ENCODE measurements at places on chromosomes 2 and 18.
A peak's percentile ranks its signal among the peaks of the same experiment; 100 is the strongest.

- DNase-seq: no peak
These were observed 4.0 kb downstream of the KANSL1L start for GRCh38 chr2:210167227-210167626.

DNA sequence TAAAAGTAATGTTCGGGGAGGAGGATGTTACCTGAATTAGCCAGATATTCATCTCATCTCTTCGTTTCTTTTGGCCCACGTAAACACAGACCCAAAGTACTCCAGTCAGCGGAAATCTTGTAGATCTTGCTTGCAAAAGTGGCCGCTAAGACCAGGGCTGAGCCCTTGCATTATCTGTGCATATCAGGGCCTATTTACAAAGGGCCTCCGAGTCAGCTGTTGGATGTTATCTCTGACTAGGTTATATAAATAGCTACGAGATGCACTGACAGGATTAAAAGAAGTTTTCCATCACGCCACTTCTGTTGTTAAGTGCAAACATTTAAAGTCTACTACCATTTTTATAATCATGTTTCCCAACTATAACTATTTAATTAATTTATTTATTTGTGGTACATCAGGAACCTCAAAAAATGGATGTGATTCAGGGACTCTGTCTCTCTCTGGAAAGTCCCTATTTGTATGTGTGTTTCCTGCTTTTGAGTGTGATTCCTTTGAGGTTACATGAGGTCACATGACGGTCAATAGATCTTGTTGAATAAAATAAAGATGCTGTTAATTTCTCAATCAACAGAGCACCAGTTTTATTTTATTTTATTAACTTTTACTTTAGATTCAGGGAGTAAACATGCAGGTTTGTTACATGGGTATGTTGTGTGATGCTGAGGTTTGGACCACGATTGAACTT lies 46.8 kb upstream of the MBOAT2 start:
- DNase-seq: no peak

- DNase-seq: no peak
These were observed 52.2 kb upstream of the TSPYL6 start for GRCh38 chr2:54308186-54308585.

GRCh38 chr2:64035072-64035942 lies 16.1 kb upstream of the VPS54 start:
- DNase-seq: no peak

DNA sequence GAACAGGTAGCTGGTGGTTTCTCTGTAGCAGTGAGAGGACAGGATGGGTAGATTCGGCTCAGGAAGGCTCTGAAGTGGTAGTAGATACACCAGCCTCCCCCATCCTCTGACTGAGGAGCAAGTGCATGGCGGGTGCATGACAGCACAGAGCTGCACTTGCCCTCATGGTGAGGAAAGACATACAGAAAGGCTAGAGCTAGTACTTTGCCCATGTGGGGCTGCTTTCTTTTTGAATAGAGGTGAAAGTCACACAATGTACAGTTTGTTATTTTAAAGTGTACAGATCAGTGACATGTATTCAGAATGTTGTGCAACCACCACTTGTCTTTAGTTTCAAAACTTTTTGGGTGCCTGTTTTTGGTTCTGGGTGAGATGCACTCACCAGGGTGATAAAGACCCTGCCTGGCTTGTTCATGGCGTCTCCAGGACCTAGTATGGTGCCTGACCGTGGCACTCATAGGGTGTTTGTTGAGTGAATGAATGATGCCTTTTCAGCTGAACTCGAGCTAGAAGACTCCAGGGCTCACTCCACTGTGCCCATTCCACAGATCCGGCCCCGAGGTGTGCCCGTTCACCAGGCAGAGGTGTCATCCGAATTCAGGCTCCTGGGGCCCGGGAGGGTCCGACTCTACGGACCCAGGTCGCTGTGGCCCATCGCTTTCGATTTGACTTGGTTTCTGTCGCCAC lies 421 bp upstream of the VAMP5 start:
- no peak for DNase-seq

GRCh38 chr18:52408800-52409302 lies 68.9 kb downstream of the DCC start:
- DNase-seq: no peak

DNA sequence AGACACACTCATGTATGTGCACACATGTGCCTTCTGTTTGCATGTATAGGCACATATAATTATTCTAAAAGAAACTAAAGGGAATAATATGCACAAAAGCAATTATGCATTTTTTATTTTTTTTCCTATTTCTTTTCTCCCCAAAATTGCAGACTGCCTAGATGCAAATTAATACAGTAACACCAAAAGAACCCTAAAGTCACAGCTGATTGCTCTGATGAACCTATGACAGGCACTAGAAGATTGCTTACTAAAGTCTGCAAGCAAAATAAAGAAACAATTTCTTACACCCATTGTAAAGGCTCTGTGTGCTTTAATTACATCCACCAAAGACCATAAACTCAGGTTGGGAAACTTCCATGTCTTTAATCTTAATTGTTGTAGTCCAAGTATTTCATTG lies 7.7 kb upstream of the EML4 start:
- DNase-seq: no peak

DNA sequence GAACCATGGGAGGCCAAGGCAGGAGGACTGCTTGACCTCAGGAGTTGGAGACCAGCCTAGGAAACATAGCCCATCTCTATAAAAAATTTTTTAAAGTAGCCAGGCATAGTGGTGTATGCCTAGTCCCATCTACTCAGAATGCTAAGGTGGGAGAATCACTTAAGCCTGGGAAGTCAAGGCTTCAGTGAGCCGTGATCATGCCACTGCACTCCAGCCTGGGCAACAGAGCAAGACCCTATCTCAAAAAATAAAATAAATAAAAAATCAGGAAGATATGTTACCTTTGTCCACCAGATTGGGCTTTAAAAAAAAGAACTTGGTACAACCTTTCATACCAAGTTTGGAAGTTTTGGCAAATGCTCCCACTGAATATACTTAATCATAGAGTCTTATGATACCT lies 35.3 kb downstream of the CFAP210 start:
- DNase-seq: no peak

DNA sequence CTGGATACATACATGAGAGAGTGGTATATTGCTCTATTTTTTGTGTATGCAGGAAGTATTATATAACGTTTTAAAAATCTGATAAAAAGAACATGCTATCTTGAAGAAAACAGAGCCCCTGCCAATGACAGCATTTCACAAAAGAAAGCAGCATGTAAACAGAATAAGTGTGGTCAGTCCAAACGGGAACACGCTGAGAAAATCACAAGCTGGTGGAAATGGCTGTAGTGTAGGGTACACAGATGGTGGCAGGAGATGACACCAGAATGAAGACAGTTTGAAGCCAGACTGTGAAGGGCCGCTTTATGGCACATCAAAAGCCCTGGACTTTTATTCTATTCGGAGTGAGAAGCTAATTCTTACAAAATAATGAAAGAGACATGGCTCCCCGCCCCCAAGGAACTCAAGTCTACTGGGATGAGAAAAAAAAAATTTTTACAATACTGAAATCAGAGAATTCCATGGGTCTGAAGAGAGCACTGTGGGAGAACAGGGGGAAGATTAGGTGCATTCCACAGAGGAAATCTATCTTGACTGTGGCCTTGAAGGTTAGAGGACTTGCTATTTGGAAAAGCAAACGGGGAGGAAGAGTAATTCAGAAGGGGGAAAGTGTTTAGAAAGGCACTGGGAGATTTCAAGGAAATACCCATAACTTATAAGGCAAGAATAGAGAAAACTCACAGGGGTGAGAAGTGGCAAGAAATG lies 217.7 kb upstream of the SMAD7 start:
- no peak for DNase-seq

DNA sequence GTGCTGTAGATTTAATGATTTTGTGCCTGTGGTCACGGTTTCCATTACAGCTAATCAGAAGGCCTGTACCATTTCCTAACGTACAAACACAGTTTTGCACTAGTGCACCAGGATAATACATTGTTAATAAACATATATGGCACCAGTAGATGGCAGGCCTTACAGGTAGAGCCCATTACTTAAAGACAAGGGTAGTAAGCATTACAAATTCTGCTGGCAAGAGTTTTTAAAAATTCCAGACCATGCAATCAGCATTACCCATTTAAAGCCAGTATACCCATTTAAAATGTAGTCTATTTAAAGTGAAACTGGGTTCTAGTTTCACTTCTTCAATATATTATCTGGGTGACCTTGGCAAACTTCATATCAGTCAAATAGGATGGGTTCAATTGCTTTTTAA lies 224.2 kb downstream of the NUP35 start:
- no peak for DNase-seq

- no peak for DNase-seq
These were observed 123.3 kb downstream of the CLIP4 start for GRCh38 chr2:29238497-29238896.

DNA sequence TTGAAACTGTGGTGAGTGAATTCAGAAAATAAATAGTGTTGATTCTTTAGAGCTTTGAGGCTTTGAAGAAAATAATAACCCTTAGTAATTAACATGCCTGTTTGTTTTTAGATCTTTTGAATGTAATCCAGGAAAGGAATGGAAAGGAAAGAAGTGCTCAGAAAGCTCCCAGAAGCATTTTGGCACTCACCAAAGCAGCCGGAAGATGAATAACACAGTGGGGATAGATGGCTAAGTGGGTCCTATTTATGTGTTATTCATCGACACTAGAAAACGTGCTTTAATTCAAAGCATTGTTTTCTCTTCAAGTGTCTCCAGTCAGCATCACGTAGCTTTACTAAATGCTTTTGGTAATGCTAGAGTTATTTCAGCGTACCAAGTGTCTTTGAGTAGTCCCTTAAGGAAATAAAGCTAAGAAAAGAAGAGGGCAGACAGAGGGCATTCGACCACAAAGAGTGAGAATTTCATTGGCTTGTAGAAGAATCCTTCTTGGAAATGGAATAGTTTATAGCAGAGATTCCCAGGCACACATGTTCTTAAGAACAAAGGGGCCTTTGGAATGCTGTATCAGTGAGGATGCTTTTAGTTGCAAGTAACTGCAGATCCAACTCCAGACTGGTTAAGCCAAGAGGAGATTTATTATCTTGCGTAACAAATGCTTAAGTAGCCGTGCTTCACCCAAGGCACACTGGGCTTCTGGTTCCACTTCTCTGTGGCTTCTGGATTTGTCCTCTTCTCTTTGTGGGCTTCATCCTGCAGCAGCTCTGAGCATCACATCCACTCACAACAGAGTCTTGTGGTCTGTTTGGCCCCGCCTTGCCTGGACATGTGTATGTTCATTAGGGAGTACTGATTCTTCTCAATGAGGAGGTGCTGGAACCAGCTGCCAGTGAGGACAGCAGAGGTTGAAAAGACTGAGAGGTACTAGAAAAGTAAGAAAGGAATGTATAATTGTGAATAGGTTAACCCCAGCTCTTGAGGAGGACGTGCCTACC lies 63.6 kb upstream of the LTBP1 start:
- no peak for DNase-seq

DNA sequence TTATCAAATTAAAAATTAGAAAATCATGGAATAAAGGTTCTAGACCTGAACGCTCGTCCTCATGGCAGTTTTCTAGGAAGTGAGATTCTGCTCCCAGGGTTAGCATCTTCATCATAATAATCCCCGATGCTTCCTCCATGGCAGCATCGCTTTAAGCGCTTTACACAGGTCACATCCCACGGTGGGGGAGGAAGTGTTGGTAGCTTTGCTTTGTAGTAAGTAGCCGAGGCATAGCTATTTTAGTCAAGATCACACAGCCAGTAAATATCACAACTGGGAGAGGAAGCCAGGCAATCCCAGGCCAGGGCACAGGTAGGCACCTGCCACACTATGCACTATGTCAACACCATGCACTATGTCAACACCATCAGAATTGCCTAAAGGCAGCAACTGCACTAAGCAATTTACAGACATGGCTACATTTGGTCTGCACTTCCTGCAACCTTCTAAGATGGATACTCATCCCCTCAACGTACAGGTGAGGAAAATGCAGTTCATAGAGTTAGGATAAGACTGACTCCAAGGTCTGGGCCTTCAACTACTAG lies 205.5 kb downstream of the FBXO15 start:
- no peak for DNase-seq

- DNase-seq: no peak
These were observed 7.9 kb downstream of the NEUROD1 start for GRCh38 chr2:181672255-181673008.

DNA sequence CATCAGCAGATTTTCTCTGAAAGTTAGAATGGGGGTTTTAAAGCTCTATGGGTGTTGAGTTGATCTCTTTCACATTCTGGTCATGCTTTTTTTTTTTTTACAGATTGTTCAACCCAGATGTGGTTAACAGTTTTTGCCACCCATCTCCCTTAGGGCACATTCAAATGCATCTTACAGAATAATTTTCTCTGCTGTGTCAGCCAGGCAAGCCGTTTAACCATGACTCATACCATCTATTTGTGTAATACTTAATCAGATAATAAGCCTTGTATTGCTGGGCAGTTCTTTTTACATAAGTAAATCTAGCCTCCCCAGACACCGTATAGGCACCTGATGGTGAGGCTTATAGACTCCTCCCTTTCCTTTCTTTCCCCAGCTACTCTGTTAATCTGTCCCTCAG lies 62.0 kb downstream of the TGIF1 start:
- no peak for DNase-seq

- peak; percentile 68 for DNase-seq
These were observed 8.0 kb upstream of the ITGB6 start for GRCh38 chr2:160207804-160208654.

GRCh38 chr2:119126650-119127049 lies 31.9 kb downstream of the C1QL2 start:
- no peak for DNase-seq

GRCh38 chr18:13136056-13136903 lies 82.3 kb upstream of the LDLRAD4 start:
- DNase-seq: no peak

DNA sequence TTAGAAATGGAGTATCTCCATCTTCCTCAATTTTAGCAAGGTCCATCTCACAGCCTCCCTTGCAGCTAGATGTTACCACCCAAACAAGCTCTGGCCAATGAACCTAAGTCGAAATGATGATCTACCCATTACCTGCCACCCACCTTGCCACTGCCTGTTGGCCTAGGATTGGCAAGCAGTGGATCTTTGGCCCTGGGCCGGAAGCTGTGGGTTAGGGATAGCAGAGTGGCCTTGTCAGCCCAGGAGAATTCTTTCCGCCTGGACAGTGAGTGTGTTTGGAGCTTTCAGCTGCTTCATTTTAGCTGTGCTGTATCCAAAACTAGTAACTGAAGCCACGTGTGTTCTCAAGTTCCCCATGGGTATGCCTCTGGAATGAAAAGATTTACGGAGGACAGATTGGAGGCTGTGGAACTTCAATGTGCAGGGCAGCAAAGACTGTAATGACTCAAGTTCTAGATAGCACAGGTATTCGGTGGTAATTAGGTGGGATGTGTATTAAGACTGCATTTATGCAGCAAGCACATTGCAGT lies 7.7 kb upstream of the PARD6G start:
- DNase-seq: no peak

GRCh38 chr2:220005362-220005761 lies 377.9 kb downstream of the SLC4A3 start:
- no peak for DNase-seq

- no peak for DNase-seq
These were observed 20.3 kb downstream of the NPC1 start for GRCh38 chr18:23565916-23566547.

DNA sequence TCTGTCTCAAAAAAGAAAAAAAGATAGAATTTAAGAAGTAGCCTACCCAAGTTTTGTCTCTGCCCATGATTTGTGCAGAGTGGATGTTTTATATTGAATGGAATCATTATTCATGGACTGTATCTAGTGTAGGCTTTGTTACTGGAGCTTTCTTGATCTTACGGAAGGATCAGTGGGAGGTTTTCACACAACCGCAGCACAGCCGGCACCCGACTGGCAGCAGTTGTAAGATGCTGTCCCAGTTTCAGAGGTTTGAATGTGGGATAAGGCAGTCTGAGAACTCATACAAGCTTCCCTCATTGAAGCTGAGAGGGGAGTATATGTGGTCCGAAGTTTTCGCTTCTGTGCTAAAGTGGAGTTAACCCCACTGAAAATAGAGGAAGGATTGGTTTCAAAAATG lies 19.7 kb upstream of the SAG start:
- no peak for DNase-seq
